ENCODE measurements at places on chromosomes 4 and X.

DNA sequence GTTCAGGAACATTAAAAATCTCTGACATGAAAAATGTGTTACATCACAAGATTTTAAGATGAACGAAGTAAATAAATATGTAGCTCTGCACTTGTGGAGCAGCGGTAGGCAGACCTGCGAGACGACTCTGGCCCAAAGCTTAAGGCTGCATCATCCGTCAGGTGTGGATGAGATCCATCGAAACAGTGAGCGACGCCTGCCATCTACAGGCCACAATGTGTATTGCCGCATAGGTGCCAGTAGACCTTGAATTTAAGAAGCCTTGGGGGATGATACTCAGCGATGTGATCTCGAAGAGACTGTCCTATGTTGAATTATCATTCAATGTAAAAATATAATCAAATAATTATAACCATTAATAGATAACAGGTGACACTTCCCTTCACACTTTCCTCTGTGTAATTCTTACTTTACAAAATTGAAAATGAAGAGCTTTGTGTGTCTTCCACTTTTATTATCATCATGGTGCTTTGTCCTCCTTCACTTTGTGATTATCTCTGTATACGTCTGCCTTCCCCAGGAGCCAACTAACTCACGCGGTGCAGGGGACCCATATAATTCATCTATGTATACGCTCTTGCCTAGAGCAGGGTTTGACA, 851.0 kb downstream of the RAB28 start:
- DNase-seq, result peak; percentile 25

DNA sequence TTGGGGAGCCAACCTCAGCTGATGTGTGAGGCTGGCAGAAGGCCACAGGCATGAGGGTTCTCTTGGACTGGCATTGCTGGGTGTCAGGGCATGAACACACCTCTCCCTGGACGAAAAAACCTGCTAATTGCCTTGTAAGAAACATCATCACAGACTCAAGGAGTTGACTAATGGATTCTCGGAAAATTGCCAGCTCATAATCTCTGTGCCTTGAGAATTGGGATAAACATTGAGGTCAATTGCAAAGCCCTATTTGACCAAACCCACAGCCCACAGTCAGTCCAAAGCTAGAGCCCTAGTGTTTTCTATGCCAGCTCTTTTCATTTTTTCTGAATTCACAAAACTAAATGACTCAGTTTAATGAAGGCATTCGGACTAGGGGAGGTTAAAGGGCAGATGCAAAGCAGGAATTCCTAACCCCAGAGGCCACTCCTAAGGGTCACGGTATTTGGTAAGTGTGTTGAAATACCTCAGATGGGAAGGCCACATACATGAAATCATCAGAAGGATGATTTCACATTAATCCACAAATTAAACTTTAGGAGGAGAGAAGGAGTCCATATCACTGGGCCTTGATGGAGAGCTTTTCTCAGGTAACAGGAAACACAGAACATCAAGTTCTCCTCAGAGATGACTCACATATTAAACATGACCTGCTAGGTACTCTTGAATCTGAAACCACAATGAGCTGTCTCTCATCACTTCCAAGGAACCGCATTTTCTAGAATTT, 39.0 kb upstream of the RASL11B start:
- no peak for DNase-seq

GRCh38 chrX:50471390-50471789, 765 bp upstream of the DGKK start:
- DNase-seq, result no peak

DNA sequence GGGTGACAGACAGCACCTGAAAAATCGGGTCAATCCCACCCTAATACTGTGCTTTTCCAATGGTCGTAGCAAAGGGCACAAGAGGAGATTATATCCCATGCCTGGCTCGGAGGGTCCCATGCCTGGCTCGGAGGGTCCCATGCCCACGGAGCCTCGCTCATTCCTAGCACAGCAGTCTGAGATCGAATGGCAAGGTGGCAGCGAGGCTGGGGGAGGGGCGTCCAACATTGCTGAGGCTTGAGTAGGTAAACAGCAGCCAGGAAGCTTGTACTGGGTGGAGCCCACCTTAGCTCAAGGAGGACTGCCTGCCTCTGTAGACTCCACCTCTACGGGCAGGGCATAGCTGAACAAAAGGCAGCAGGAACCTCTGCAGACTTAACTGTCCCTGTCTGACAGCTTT, 365.1 kb downstream of the STPG2 start:
- DNase-seq, result no peak

- DNase-seq, result no peak
Observed at GRCh38 chr4:164221631-164222030, 532.3 kb upstream of the SMIM31 start.

DNA sequence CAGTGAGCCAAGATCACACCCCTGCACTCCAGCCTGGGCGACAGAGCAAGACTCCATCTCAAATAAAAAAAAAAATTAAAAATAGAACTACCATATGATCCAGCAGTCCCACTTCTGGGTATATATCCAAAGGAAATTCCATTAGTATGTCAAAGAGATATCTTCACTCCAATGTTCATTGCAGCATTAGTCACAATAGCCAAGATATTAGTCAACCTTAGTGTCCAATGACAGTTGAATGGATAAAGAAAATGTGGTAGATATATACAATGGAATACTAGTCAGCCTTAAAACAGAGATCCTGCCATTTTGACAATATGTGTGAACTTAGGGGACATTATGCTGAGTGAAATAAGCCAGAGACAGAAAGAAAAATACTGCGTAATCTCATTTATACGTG, 49.4 kb downstream of the C4orf46 start:
- DNase-seq, result no peak

All from hematopoietic multipotent progenitor cell treated with erythropoietin and hydrocortisone succinate and interleukin-3 and kit ligand, for 15 days (in vitro differentiated cells).